ENCODE measurements at places on chromosomes 4 and X.

DNA sequence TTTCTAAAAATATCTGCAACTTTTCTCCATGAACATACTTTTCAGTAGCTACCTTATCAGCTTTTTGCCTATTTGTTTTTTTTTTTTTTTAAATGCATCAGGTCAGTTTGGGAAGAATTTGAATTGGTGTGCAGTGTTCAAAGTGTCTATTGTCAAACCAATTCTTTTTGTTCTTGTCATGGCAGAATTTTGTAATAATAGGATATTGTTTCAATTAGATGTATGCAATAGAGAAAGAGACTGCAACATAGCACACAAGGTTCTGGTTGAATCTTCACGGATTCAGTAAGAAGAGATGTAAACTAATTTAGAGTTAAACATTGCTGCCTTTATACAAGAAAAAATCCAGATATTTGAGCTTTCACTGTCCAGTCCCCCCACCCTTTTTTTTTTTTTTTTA lies 277.1 kb downstream of the GRID2 start:
- no peak for DNase-seq

GRCh38 chr4:22264261-22264660 lies 251.6 kb downstream of the ADGRA3 start:
- DNase-seq, result no peak

GRCh38 chrX:150731795-150732194 lies 38.6 kb downstream of the MTMR1 start:
- DNase-seq, result peak; percentile 85

DNA sequence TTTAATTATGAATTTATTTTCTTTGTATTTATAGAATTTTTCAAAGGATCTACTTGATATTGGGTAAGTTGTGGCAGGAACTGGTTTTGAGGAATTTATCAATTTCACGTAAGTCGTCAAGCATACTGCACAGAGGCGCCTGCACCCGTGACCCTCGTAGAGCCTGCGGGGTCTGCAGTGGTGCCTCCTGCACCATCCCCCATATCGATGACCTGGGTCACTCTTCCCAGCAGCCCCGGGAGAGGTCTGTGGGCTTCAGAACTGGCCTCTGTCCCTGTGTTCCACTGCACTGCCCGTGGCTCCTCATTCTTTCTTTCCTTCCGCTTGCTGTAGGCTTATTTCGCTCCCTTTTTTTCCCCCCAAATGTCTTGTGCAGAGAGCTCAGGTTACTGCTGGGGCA lies 31.5 kb upstream of the CPLX1 start:
- DNase-seq, result no peak

DNA sequence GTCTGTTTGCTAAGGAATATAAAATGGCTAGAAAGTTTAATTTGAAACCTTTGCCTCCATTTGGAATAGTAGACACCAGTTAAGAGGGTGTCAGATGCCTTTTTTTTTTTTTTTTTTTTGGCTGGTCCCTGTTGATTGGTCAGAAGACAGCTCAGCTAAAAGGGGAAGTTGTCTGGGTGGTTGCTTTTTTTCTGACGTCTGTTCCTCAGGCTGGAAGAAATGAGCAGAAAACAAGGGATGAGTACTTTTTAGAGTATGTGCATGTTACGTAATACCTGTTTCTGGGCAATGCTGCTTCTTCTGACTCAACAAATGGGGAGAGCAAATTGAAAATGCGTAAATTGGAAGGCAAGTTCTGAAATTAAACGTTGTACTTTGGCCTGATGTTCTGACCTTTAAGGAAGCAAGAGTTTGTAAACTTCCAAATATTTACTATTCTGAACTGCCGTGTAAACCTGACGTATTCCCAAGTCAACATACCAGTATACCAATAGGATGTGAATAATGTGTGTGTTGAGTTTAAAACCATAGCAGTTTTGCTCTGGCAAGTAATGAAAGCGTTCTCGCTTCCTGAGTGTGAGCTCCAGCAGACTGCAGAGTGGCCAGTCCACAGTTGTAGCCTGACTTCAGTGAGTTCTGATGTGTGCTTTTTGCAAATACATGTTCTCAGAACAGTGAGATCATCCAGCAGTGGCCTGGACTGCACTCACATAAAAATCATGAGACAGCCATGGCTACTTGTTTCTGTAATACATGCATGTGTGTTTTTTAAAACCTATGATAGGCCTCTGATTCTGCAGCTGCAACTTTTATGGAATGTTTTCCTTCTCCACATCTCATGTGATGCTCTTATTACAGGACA lies 1.7 kb downstream of the SAT1 start:
- DNase-seq, result peak; percentile 83

DNA sequence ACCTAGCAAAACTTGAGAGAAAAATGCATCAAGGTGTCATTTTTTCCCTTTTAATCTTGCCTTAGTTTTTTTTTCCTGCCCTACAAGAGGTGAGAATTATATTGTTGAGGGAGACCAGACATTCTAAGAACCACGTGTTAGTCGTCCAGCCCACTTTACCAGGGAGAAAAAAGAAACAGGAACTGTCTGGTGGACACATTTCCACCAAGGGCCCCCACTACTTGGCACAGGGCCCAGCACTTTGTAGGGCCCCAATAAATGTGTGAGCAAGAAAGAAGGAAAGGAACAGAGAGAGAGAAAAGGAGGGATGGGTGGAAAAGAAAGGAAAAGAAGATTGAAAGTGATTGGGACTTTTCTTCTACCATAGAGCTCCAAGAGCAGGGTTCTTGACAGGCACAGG lies 3.9 kb upstream of the EGFL6 start:
- DNase-seq, result no peak

DNA sequence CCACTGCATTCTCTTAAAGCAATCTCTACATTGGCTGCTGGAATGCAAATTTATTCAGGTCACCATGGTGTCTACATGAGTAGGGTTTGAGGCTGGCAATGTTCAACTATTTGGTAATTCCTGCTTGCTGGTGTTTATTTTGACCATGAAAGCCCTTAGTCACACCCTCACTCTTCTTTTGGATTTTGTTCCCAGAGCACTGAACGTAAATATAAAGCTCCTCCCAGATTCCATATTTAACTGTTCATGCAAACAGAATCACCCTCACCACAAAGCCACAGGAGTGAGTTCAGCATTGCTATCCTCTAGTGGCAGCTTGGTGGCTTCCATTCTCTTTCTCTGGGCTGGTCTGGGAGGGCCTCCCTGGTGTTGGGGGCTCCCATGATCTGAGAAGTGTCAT lies 82.8 kb downstream of the LNX1 start:
- DNase-seq, result peak; percentile 79

- DNase-seq, result peak; percentile 56
These were observed 109.1 kb downstream of the PTTG2 start for GRCh38 chr4:38069271-38069760.

DNA sequence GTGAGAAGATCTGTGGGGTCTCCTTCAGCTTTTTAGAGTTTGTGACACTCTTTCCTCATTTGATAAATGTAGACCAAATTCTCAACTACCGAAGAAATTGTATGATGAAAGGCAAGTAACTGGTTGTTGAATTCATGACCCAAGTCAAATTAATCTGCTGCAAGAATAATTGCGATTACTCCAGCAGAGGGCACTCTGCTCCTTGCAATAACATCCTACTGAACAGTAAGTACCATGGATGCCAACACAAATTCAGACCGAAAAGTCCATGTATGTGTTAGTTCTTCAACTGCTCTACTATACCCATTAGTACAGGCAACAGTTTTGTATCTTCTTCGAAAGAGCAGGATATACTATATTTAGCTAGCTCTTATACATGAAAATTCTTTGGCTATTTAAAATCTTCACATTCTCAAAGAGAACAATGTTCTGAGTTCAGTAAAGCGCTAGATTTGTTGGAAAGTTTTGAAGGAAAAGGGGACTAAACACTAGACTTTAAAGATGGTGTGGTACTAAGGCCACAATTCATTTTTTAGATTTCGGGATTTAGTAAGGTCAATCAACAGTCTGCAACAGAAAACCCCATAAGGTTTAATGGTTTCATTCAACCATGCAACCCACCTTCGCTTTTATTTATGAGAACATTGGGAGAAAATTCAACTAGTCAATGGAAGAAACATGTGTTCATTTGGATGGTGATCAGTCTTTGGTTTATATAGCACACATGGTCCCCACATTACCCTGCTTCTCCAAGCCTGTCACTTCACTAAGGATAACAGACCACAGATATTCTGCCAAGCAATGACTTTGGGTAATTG lies 105.4 kb upstream of the TBC1D9 start:
- peak; percentile 86 for DNase-seq

DNA sequence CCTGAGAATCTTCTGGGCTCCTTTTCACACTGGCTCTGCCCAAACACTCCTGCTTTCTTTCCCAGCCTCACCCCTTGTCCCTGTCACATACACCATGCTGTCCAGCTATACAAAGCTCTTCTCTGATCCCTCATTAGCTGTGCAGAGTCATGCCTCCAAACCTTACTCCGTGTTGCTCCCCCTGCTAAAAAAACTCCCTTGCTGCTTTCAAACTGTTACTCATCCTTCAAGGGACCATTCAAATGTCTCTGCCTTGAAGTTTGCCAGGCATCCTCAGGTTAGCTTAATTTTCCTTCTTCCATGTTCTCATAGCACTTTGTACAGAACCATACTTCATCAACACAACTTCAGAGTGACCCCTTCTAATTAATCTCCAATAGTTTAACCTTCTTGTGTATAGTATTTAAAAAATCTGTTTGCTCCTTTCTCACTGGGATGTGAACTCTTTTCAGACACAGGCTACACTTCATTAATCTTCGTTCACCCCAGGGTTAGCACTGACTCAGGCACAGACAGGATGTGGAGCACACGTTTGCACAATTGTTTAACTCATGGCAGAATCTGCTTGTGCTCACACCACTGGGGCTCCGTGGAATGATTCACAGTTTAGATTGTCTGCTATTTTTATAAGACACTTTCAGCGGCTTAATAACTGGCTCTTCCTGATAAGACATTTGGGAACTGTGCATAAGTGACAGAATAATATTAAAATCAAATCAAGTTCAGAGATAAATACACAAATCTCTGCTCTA lies 21.4 kb upstream of the SEL1L3 start:
- peak; percentile 85 for DNase-seq

GRCh38 chrX:139192386-139192961 lies 338.1 kb upstream of the F9 start:
- DNase-seq, result no peak

GRCh38 chr4:150032541-150032940 lies 45.7 kb upstream of the DCLK2 start:
- DNase-seq, result no peak

DNA sequence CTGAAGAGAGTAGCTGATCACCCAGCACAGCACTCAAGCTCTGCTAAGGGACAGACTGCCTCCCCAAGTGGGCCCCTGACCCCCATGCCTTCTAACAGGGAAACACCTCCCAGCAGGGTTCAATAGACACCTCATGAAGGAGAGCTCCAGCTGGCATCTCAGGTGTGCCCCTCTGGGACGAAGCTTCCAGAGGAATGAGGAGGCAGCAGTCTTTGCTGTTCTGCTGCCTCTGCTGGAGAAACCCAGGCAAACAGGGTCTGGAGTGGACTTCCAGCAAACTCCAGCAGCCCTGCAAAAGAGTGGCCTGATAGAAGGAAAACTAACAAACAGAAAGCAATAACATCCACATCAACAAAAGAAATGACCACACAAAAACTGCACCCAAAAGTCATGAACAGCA lies 412.8 kb downstream of the PRDM5 start:
- DNase-seq, result no peak

GRCh38 chr4:159104694-159105414 lies 2.0 kb downstream of the RAPGEF2 start:
- peak; percentile 52 for DNase-seq

DNA sequence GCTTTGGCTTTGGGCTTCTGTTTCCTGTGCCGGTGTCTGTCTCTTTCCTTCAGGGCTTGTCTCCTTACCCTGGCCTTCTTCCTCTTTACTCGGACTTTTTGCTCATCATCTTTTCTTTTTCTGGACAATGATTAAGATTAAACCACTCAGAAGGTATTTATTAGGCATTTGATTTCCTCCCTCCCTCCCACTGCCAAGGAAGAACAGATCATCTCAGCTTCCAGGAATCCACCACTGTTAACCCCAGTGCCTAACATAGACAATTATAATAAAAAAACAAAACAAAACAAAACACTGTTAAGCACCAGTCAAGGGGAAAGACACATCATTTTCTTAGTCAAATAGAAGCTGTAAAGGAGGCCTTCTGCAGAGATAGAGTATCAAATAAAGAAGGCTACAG lies 16.6 kb downstream of the PGRMC1 start:
- no peak for DNase-seq

GRCh38 chr4:31034550-31034949 lies 314.4 kb downstream of the PCDH7 start:
- DNase-seq, result no peak

DNA sequence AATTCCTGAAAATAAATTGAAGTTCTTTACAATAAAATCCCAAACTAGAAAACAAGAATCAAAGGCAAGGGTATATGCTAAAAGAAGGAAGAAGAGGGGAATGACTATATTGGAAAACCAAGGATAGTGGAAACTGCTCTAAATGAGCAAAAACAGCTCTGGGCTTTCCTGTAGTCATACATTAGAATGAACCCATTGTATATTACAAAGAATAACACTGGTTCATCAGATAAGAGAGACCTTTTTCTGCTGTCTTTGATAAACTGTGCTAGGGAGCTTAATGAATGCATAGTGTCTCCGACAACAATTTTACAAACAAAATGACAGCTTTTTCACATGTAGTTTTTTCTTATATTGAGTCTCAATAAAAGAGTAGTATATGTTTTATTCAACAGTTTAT lies 26.6 kb downstream of the TLR2 start:
- no peak for DNase-seq

- DNase-seq, result no peak
These were observed 152.2 kb downstream of the REPS2 start for GRCh38 chrX:17098516-17099247.

- no peak for DNase-seq
These were observed 99.5 kb downstream of the FRMPD4 start for GRCh38 chrX:12237771-12238170.

- DNase-seq, result no peak
These were observed 1655.8 kb upstream of the TENM3 start for GRCh38 chr4:180587379-180587778.

- DNase-seq, result no peak
These were observed 48.2 kb downstream of the FGFBP1 start for GRCh38 chr4:15890246-15890829.

All from iris pigment epithelial cell (primary cell).